Stimulated activated CD4-positive, alpha-beta T cell treated with anti-CD3 and anti-CD28 coated beads, Interleukin-1b, Interleukin-23, amount 100 ng/mL, for 1 hour (primary cell): ENCODE measurements at places on chromosomes 5 and 9.

DNA sequence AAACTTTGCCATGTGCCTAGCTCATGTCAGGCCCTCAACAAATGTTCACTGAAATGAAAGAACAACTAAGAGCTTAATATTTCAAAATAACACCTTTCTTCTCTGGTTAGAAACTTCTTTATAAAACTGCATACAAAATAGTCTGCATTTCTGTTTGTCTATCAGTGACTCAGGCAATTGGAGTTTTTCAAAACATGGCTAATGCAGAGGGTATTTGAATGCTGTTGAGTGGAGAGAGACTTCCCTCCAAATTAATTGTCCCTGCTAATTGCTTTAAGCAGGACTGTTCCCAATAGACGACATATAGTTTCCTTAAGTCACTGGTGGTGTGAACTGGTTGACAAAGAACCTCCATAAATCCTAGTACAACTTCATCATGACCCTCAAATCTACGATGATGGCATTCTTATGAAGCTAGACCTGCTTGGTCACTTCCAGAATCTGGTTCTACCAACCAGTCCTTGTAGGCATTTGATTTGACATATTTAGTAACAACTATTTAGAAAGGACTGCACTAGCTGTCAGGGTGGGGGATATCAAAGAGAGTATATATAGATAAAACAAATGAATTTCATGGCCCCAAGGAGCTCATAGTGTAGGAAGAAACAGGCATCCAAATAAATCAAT lies 84.5 kb downstream of the PRLR start:
- DNase-seq: no peak

DNA sequence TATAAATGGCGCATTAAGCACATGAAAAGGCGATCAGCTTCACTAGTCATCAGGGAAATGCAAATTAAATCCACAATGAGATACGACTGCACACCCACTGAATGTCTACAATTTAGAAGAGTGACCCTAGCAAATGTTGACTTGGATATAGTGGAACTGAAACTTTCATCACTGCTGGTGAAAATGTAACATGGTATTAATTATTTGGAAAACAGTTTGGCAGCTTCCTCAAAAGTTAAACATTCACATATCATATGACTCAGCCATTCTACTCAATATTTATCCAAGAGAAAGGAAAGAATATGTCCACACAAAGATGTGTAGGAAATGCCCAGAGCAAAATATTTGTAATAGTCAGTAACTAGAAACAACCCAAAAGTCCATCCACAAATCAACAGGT lies 146.5 kb downstream of the LPAR1 start:
- no peak for DNase-seq

GRCh38 chr9:132551556-132551955 lies 30.9 kb upstream of the BARHL1 start:
- DNase-seq: no peak

DNA sequence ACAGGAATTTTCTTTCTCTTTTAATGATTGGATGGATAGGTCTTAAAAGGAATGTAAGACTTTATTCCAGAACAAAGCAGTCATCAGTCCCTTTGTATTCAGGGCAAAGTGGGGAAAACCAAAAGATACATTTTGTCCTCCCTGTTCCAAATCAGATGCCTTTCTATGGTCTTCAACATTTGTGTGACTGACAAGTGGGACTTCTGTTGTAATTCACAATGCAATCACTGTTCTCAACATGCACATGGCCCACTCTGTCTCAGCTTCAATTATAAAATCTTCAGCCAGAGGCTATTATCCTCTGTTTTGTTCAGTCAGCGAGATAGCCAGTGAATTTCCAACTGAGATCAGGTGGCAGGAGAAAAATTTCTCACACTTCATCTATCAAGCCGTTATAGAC lies 95.5 kb upstream of the ERBIN start:
- no peak for DNase-seq

- no peak for DNase-seq
These were observed 75.3 kb downstream of the TJP2 start for GRCh38 chr9:69249337-69249736.
